ENCODE measurements at places on chromosomes 2 and 18. TPM values are rescaled to one million over a fixed set of nuclear protein-coding genes. Genes with fewer than 3 reads are reported as not detected.

GRCh38 chr2:172282944-172283343 lies 144.4 kb upstream of the ITGA6 start:
- DNase-seq: no peak

DNA sequence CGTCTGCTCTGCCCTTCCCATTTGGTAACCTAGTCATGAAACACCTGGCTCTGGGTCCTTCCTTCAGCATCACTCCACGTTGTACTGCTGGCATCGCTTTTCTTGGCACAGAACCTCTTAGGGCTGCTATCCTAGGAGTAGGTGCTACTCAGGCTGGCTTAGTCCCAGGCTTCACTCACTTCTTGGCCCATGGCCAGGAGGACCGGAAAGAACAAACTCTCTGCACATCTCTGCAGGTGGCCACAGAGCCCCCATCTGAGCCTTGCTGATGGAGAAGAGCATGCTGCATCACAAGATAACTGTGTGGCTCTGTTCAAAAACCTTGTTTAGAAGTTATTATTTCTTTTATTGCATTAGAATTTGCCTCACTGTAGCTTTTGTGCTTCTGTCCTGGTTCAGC lies 447.2 kb upstream of the TNP1 start:
- DNase-seq: no peak

GRCh38 chr18:42545825-42546224 lies 569.7 kb downstream of the RIT2 start:
- DNase-seq: no peak

DNA sequence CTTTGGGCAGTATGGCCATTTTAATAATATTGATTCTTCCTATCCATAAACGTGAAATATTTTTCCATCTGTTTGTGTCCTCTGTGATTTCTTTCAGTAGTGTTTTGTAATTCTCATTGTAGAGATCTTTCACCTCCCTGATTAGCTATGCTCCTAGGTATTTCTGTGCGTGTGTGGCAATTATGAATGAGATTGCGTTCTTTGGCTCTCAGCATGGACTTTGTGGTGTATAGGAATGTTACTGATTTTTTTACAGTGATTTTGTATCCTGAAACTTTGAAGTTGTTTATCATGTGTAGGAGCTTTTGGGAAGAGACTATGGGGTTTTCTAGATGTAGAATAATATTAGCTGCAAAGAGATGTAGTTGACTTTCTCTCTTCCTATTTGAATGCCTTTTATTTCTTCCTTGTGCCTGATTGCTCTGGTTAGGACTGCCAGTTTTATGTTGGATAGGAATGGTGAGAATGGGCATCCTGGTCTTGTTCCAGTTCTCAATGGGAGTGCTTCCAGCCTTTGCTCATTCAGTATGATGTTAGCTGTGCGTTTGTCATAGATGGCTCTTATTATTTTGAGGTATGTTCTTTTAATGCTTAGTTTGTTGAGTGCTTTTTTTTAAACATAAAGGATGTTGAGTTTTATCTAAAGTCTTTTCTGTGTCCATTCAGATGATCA lies 27.0 kb upstream of the THUMPD2 start:
- no peak for DNase-seq

GRCh38 chr2:29130295-29130694 lies 15.1 kb downstream of the CLIP4 start:
- no peak for DNase-seq

DNA sequence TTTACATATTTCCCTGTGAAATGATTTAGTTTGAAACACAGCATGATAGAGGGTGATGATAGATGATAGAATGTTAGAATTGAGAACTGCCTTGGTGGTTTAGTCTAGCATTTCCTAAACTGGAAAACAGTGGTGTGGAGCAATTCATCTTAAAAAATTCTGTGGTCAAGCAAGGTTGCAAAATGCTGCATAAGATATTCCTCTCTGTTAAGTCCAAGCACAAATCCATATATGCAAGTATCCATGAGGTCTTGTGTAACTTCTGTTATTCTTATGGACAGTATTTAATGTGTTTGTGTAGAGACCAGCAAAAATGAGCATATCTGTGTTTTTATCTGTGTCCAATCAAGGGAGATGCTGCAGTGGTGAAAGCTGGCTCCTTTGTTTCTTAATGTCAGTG lies 30.0 kb downstream of the CPS1 start:
- no peak for DNase-seq

GRCh38 chr18:62954366-62954765 lies 239.0 kb downstream of the PHLPP1 start:
- DNase-seq: no peak

DNA sequence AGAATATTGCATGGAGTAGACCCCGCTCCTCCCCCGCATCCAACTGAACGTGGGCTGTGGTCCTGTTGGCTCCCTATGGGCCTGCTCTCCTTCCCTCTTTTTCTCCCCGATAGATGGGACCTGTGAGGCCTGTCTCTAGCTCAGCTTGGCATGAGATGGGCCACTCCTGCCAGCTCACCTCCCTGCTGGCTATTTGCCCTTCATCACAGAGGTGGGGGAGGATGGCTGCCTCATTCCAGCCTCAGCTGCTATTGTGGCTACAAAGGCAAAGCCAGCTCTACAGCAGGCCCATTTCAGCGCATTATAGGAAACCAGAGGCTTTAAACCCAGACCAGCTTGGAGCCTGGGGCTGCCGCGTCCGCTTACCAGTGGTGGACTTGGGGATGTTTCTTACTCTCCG lies 313.9 kb downstream of the GBX2 start:
- no peak for DNase-seq

GRCh38 chr18:55229682-55230081 lies 270.4 kb upstream of the CCDC68 start:
- no peak for DNase-seq

DNA sequence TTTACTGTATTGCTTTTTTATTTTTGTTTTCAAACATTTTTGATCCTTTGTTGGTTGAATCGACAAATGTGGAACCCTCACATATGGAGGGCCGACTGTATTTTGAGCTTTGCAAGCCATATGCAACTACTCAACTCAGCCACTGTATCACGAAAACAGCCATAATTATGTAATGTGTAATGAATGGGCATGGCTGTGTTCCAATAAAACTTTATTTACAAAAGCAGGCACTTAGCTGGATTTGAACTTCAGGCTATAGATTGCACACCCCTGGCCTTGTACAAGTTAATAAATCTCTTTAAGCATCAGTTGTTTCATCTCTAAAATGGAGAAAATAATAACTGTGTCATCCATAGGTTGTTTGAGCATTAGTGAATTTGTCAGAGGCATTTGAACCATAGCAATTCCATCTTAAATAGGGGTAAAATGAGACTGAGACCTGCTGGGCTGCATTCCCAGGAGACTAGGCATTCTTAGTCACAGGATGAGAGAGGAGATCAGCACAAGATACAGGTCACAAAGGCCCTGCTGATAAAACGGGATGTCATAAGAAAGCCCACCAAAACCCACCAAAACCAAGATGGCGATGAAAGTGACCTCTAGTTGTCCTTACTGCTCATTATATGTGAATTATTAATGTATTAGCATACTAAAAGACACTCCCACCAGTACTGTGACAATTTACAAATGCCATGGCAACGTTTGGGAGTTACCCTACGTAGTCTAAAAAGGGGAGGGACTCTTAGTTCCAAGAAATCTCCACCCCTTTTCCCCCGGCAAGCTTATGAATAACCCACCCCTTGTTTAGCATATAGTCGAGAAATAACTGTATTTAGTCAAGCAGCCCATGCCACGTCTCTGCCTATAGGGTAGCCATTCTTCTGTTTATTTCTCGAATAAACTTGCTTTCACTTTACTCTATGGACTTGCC lies 13.7 kb upstream of the LTBP1 start:
- DNase-seq: no peak

- DNase-seq: no peak
Measured at GRCh38 chr2:72211350-72211749, 63.7 kb upstream of the CYP26B1 start.

DNA sequence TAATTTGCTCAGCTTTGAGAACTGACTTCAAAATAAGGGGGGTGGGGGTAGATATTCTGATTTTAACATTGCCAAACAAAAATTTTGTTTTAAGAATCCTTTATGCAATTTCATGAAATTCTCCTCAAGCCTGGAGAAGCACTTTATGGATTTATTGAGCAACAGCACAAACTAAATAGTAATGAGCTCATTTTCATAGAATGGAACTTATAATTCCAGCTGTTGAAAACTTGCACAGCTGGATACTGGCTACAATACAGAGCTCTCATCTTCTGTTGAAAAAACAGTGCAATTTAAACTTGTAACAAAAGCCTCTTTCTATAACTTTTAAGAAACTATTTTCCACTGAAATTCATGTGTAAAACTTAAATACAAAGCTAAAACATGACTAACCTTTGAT lies 137.6 kb upstream of the FN1 start:
- no peak for DNase-seq

DNA sequence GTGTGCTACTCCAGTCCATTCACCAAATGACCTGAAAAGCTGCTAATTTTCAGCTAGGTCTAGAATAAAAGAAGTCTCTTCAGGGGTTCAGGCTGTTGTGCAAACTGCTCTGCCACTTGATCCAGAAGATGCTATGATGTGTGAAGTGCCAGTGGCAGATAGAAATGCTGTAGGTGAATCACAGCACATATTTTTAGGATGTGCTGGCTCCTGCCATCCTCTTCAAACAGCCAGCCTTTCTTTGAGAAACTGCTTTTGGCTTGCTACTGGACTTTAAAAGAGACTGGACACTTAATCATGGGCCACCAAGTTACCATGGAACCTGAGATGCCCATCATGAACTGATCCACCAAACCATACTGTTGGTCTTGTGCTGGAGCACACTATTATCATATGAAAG lies 322.1 kb downstream of the EN1 start:
- no peak for DNase-seq

GRCh38 chr18:10416065-10416464 lies 38.4 kb upstream of the APCDD1 start:
- DNase-seq: no peak

GRCh38 chr2:186734957-186735734 lies 41.3 kb downstream of the FAM171B start:
- DNase-seq: no peak

- DNase-seq: no peak
Measured at GRCh38 chr18:66160007-66160406, 409.2 kb downstream of the CDH7 start.

GRCh38 chr2:201768918-201769317 lies 11.8 kb downstream of the ALS2 start:
- no peak for DNase-seq

DNA sequence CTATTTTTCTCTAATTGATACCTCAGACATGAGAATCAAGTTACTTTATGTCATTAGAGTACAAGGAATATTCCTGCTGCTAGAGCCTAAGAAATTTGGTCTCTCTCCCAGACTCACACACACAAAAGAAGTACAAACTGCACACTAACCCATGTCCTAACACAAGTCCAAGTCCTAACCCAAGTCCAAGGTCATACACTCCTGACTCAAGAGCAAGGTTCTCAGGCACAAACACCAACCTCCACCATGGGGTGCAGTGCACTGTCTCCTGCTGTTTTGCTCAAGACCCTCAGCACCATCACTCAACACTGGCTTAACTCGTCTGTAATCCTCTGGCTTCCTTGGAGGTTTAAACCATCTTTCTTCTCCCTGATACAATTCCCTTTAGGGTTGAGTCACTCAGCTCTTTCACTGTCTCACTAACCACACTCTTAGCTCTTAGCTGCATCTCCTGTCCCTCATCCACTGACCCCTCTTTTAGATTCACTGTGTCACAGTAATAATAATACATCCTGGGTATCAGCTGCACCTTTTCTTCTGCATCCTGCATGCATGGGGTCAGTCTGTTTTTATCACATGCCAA lies 129.8 kb downstream of the BCL2L11 start:
- no peak for DNase-seq

DNA sequence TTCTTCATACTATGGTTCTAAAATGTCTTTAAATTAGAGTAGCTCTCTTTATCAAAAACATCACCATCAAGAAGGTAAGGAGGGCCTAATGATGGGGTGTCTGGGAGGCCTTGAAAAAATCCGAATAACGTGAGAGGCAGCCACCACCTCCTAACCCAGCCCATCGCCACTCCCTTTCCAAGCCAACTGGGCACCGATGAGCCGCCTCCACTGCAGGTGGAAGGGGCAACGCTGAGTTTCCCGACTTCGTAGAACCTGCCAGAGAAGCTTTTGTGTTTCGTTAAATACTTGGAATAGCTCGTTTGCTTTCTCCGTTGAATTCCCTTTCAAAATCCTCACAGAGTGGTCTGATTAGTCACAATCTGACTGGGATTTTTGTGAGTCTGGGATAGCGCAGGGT lies 22.0 kb upstream of the RPL31 start:
- DNase-seq: no peak

DNAJC5G gene
- not detected for total RNA-seq

TRIM43 gene
- total RNA-seq: not detected

SLC4A3 gene
- 9.7 TPM for total RNA-seq

PLEK gene
- total RNA-seq: not detected

UGT1A7 gene
- total RNA-seq: 0.12 TPM

POTEF gene
- total RNA-seq: 8.4 TPM

CRACDL gene
- 17.0 TPM for total RNA-seq

CAB39 gene
- total RNA-seq: 34.7 TPM

FKBP1B gene
- total RNA-seq: 16.2 TPM

SLC19A3 gene
- 0.56 TPM for total RNA-seq

All from chondrocyte (in vitro differentiated cells).